ENCODE measurements at places on chromosomes 2 and 18.

- DNase-seq, result no peak
These were observed 171.5 kb downstream of the MYCN start for GRCh38 chr2:16111838-16112210.

- DNase-seq, result no peak
These were observed 5.8 kb upstream of the CNDP1 start for GRCh38 chr18:74528478-74528877.

DNA sequence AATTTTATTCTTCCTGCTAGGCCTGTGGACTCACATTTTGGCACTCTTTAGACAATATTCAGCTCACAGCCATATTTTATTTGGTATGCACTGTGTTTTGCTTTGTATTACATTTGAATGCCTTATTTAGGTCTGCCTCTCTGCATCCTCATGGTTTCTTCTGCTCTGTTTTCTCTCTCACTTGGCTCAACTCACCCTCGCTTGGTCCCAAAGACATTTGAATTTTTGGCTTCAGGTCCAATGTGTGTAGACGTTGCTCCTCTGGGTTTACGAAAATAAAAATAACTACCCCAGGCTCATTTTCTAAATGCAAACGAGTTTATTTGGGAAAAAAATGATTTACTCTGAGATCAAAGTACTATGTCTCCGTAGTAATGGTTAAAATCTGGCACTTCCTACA is 91.1 kb upstream of the REG3A start:
- no peak for DNase-seq

DNA sequence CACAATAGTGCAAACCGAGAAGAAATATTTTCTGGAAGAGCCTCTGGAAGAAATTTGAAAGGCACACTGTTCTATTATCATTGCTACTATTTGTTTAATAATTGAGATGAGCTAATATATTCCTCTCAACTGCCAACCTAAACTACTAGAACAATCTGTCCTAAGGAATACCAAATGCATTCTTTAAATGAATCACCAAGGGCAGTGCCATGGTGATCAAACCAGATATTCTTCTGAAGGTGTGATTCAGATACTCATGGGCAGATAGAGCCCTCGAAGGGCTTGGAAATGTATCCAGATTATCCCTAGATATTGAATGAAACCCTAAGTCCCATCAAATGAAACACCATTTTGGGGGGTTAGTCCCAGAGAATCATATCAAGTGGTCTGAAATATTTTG is 76.6 kb downstream of the FIGN start:
- DNase-seq, result no peak

DNA sequence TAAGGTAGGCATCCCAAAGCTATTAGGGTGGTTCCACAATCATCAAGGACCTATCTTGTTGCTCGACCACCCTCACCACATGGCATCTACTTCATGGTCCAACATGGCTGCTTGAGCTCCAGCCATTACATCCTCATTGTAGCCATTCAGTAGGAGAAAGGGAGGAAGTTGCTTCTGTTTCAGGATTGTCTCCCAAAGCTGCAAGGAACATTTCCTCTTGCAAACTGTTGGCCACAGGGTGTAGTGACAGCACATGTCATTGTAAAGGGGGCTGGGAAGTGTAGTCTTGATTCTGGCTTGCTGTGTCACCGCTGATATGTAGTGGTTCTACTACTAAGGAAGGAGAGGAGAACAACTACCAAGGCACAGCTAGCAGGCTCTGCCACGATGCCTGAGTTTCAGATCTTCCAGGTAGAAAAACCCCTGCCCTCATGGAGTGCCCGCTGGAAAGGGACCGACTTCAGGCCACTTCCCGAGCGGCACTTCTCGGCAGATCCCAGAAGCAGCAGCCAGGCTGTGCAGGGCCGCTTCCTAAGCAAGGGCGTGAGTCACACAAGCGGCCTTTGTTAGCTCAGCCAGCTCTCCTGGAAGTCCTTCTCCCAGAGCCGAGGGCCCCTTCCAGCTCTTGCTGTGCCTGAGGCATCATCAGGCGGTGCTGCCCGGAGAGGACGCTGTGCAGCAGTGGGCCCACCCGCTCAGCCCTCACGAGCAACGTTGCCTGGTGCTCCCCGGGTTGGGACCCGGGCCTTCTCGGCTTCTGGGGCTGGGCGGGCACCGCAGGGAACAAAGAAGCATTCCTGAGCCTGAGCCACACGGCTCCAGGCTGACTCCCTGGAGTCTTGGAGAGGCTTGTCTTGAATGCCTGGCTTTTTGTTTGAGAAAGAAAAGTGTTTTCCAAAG is 58.2 kb downstream of the HS6ST1 start:
- DNase-seq, result no peak

- DNase-seq, result no peak
These were observed 670.3 kb downstream of the NR4A2 start for GRCh38 chr2:155662224-155662623.

GRCh38 chr2:212843409-212844199 is 305.0 kb upstream of the ERBB4 start:
- DNase-seq, result no peak

DNA sequence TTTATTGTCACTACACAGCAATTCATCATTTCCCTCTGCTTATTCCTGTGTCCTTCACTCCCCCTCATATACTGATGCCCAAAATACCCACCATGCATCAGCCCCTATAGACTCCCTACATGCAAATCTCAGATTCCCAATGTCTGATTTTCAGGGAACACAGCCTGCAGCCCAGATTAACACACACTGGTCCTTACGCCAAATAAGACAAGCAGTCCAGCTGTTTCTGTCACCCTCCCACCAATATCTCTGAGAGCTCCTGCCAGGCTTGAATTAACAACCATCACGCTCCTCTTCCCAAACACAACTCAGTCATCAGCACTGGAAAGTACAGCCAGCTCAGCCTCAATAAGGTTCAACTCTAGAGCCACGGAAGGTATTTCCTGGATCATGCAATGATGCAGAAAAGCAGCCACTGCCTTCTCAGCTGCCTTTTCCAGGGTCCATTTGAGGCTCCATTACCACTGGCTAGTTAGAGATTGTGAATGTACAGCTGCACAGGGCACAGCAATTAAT is 39.0 kb upstream of the SLC35F5 start:
- no peak for DNase-seq

DNA sequence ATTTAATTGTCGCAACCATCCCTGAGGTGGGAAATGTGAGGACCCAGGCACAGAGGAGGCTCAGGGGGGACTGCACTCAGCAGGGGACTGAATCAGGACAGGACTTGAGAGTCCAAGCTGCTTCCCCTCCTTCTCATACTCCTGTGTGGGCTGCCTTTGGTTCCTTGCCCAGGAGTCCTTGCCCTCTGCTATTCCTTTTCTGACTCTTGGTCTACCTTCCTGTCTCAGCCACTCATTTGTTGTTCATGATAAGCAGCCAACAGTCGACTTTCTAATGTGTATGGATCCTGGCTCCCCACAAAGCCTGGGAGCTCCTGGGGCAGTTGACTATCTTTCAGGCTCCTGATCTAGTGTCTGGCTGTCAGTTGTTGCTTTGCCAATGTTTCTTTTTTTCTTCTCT is 28.3 kb downstream of the GATA6 start:
- no peak for DNase-seq

GRCh38 chr2:36425608-36426355 is 70.2 kb downstream of the CRIM1 start:
- DNase-seq, result no peak

DNA sequence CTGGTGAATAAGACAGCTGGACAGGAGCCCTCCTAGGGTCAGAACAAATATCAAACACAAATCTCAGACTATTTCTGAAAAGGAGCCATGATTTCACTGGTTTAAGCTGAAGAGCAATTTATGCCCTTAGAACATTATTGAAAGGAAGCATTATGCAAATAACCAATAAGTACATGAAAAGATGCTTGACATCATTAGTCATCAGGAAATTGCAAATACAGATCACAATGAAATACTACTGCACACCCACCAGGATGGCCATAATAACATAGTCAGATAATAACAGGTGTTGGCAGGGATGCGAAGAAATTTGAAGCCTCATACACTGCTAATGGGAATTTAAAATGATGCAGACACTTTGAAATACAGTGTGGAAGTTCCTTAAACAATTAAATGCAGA is 176.4 kb upstream of the RAB6C start:
- DNase-seq, result no peak

- DNase-seq, result no peak
These were observed 156.7 kb downstream of the GALNT3 start for GRCh38 chr2:165637396-165637795.

- no peak for DNase-seq
These were observed 75.5 kb downstream of the KYNU start for GRCh38 chr2:142952793-142953494.

GRCh38 chr2:69578198-69578540 is 65.4 kb downstream of the AAK1 start:
- no peak for DNase-seq

DNA sequence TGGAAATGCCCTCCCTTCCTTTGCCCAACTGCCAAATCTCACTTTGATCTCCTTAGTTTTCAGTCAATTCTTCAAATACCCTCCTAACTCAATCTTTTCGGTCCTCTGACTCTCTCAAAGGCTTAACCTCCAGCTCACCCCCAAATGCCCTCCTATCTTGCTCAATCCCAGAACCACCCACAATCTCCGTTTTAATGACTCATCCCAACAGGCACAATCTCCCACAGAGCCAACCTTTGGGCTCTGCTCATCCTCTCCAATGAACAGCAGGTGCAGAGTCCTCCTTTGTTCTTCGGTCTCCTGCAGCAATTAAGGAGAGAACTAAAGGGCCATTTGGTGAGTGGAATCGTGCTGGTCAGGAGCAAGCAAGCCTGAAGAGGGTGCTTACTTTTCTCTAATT is 366.1 kb upstream of the CRIM1 start:
- no peak for DNase-seq

DNA sequence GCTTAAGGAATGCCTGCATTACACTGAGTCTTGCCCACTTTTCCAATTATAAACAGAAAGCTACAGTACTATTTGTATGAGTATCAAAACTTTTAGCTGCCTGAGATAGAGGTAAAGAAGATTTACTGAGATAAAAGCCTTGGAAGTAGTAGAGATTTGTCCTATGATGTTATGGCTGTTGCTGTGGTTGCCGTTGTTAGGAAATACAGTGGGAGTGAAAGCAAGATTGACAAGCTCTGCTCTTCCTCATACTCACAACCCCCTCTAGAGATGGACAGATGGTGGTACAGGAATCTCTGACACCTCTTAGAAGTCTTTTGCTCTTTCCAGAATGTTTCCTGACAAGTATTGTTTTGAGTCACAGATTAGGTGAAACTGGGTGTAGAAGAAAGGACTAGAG is 242.5 kb downstream of the RPIA start:
- no peak for DNase-seq

DNA sequence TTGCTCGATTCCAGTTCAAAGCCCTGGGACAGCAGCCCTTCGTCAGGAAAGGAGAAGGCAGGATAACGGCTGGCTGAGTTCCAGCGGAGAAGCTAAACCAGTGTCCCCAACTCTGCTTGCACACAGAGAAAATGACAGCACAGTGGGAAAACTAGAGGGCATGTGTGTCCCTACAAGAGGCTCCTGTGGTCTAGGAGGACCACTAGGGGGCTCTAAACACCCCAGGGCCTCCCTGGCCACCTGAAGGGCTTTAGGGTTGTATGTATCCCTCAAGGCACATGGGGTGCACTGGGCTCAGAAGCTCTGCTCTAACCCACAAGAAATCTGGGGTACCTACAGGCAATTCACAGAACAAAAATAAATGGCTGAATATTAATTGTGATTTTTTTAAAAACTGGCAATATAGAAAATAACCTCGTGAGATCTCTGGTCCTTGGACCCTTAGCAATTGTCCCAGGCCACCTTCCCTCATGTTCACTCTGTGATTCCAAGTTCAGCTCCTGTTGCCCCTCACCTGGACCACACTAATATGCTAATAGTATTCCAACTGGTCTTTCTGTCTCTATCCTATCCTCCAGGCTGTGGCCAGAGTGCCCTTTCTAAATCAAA is 17.5 kb downstream of the STAT1 start:
- no peak for DNase-seq

GRCh38 chr2:72917877-72918553 is 696 bp downstream of the EMX1 start:
- DNase-seq, result no peak

GRCh38 chr18:45222180-45222579 is 393.1 kb upstream of the SLC14A2 start:
- DNase-seq, result no peak

DNA sequence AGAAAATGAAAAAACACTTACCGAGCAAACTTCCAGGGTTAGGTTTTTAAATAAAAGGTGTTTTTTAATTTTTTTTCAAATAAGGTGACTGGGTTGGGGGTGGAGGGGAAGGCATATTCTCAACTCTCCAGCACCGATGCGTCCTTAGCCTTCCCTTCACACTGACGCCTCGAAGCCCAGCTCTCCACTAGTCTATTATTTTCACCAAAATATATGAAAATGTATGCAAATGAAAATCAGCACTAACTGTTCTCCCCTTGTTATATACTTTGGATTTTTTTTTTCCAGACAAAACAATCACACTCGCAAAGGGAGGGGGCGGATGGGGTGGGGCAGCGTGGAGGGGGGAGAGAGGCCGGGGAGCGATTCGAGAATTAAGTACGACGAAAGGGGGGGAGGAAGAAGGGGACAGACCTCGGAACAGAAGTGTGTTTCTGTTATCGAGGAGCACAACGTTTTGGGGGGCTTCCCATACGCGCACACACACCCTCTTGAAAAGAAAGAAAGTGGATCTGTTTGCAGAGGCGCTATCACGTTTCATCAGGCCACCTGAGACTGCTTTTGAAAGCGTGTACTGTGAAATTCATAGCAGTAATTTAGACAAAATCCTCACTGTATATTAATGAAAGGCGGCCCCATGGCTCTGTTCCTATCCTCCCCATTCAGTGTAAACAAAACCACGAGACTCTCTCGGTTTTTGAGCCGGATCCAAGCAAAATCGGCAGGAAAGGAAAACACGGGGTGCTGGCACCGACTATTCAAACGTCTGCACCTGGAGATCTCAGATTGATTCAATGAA is 2.4 kb upstream of the POU3F3 start:
- no peak for DNase-seq

DNA sequence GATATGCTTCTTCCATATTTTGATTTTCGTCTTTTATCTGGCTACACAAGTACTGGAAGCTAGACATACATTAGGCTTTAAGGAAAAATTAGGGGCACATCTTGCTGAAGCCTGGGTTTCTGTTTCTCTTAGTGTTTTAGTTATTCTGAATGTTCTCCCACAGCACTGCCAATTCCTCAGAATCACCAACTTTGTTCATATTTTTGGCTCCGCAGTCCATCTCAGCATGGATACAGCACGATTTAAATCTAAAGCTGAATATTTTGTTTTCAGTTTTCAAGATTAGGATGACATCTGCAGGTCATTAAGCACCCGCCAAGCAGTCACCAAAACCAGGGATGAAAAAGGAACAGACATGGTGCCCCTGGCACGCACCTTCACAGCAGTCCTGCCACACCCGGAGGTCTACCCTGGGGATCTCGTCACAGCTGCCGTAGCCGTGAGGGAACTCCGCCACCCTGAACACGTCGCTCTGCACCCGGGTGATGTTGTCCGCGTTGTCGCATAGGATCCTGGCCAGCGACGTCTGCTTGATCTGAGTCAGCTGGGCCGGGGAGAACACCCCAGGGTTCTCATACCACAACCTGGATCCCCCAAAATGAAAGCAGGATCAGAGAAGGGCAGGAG is 101.2 kb downstream of the PXDN start:
- DNase-seq, result no peak

- DNase-seq, result no peak
These were observed 6.8 kb upstream of the DNAJB2 start for GRCh38 chr2:219272356-219272755.

GRCh38 chr2:141048951-141049350 is 1081.9 kb downstream of the LRP1B start:
- no peak for DNase-seq
